ENCODE measurements at places on chromosomes 5 and 9.
A peak's percentile ranks its signal among the peaks of the same experiment; 100 is the strongest.

GRCh38 chr5:178203670-178204181, 607 bp upstream of the HNRNPAB start:
- peak; percentile 15 for DNase-seq

DNA sequence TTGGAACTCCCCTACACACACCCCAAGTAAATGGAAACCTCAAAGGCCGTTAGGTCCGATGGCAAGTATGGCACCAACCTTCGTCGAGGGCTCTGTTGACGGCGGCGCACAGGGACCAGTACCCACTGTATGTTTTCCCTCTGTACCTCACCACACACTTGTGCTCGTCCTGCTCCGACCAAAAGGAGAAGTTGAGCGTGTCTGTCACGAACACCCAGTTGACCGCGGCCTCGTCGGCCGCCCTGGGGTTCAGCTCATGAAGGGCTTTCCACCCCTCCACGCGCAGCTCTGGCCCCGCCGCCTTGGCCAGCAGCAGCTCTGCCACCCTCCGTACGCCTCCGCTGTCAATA, 24.0 kb downstream of the HNRNPK start:
- no peak for DNase-seq

- DNase-seq, result no peak
Measured at GRCh38 chr9:92745331-92745730, 19.3 kb downstream of the BICD2 start.

DNA sequence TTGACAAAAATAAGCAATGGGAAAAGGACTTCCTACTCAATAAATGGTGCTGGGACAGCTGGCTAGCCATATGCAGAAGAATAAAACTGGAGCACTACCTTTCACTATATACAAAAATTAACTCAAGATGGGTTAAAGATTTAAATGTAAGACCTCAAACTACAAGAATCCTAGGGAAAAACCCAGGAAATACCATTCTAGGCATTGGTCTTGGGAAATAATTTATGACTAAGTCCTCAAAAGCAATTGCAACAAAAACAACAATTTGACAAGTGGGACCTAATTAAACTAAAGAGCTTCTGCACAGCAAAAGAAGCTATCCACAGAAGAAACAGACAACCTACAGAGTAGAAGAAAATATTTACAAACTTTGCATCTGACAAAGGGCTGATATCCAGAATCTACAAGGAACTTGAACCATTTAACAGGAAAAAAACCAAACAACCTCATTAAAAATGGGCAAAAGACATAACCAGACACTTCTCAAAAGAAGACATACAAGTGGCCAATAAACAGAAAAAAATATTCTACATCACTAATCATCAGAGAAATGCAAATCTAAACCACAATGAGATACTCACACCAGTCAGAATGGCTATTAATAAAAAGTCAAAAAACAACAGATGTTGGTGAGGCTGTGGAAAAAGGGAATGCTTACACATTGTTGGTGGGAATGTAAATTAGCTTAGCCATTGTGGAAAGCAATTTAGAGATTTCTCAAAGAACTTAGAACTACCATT, 75.2 kb upstream of the CPEB4 start:
- no peak for DNase-seq

- DNase-seq, result no peak
Measured at GRCh38 chr5:67028371-67028770, 168.2 kb downstream of the CD180 start.
